ENCODE measurements at places on chromosomes 12 and 14.

GRCh38 chr14:55051165-55051422 is 353 bp upstream of the MAPK1IP1L start:
- DNase-seq, result no peak

DNA sequence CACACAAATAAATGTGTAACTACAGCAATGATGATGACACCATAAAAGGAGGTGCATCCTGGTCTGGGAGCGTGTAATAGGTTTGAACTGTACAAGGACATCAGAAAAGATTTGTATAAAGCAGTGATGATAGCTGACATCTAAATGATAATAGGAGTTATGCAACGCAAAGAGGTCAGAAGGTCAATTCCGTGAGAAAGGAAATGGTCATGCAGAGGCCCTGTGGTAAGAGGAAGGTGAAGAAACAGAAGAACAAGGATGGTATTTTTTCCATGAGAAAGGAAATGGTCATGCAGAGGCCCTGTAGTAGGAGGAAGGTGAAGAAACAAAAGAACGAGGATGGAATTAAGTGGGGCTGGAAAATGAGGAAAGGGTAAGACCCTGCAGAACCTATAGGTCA is 106.7 kb upstream of the TMPO start:
- DNase-seq, result no peak

- no peak for DNase-seq
These were observed 80.6 kb downstream of the PRKAB1 start for GRCh38 chr12:119748497-119748896.

DNA sequence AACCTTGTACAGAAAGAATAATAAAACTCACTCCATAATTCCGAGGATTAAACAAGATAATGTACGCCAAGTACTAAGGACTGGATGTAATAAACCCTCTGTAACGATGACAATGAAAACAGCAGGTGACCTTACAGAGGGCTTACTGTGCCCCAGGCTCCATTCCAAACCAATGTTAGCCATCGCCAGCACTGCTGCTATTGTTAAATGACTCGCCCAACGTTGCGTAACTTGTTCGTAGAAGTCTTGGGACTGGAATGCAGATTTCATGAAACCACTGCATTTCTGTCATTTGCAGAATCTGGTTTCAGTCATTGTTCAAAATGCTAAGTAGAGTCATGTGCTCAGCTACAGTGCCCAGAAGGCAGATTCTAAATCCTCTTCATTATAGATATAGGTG is 728 bp upstream of the STON2 start:
- DNase-seq, result peak; percentile 19

GRCh38 chr14:44990533-44990932 is 28.5 kb downstream of the TOGARAM1 start:
- DNase-seq, result no peak

DNA sequence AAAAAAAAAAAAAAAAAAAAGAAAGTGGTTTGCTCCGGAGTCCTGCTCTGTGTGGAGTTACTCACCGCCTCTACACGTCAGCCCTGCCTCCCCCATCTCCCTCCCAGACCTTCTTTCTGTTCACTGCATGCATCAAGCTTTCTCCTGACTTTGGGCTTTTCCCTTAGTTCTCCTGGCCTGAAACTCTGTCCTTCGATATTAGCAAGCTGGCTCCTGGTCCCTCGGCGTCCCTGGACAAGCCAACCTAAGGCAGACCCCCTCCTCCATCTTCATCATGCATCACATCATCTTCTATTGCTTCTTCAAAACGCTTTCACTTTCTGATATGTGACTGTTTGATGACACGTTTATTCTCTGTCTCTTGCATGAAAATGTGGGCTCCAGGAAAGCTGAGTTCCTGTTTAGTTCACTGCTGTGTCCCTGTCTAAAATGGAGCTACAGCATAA is 40.6 kb downstream of the SLC15A4 start:
- peak; percentile 69 for DNase-seq

- DNase-seq, result peak; percentile 59
These were observed 152.1 kb upstream of the EEA1 start for GRCh38 chr12:93080994-93081809.

- DNase-seq, result no peak
These were observed 25.4 kb downstream of the CDC42BPB start for GRCh38 chr14:103031956-103032355.

DNA sequence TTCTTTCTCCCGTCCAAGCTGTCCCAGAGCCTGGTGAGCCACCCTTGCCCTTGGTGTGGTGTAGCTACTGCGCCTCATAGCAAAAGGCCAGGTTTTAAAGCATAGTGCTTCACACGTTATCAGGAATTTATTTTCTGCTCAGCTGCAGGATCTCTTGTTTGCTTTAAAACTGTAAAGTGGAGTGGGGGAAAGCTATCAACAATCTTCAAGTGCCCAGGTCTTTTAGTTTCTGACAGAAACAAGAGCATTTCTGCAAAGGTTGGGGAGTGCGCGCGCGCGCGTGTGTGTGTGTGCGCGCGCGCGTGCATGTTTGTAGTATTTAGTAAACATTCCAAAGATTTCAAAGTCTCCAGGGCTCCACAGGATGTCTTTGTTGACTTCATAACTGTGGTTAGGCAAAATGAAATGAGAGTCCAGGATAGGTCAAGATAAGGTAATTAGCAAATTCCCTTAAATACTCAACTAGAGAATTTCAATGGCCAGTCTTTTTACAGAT is 45.5 kb downstream of the EML1 start:
- peak; percentile 11 for DNase-seq

DNA sequence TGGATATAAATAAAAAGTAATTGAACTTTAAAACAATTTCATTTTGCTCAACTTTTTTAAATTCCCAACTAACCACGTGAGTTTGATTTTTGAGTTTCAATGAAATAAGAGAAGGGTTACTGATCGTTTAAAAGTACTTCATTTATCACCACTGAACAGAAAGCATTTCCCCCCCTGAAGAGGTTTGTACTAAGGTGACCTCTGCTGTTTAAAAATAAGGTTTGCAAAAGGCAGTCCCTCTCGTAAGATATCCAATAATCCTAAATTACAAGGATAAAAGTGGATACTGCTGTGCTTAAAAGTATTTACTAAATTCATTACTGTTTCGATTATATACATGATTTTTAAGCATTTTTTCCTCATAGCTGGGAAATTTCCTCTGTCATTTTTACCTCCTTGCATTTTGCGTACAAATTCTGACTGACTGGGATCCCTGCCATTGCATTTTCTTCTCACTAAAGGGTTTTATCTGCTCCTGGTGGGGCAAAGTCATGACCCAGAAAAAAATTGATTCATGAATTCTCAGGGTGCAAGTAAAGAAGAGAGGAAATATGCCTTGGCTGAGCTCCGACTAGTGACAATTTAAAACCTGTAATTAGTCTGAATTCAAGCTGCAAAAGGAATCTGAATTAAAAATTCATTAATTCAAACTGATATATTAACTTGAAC is 463.8 kb downstream of the PRKD1 start:
- no peak for DNase-seq

- no peak for DNase-seq
These were observed 32.4 kb downstream of the CAMKK2 start for GRCh38 chr12:121264135-121264534.

All from kidney glomerular epithelial cell (primary cell).